ENCODE measurements at places on chromosomes 5 and 9. TPM values are rescaled to one million over a fixed set of nuclear protein-coding genes. Genes with fewer than 3 reads are reported as not detected.

The DND1 gene
- total RNA-seq, result 0.28 TPM

The PLAC8L1 gene
- 1.3 TPM for total RNA-seq

The RNF208 gene
- not detected for total RNA-seq

The CCDC152 gene
- 0.76 TPM for total RNA-seq

DNA sequence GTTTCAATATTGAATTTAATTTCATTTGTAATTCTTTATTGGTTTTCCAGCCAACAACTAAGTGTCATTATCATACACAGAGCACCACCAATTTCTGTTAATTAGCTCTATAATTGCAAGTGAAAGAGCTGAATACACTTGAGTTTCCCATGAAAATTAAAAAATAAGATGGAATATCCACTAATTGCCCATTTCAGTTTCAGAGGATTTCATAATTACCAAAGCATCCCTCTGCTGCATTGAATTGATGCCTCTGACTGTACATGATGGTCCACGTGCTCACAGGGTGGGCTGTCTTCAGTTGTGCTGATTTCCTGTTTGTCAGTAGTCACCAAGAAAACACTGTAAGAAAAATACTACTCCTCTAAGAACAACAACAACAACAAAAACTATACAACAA lies 163.8 kb downstream of the CHSY3 start:
- no peaks in the 10 kb centered on the region for H3K27me3 ChIP-seq
- H3K4me1 ChIP-seq, result no peaks in the 10 kb centered on the region
- H3K36me3 ChIP-seq, result no peaks in the 10 kb centered on the region
- no peak overlapping the region for H3K4me3 ChIP-seq

- no peak for DNase-seq
- H3K36me3 ChIP-seq, result no peaks in the 10 kb centered on the region
- H3K27ac ChIP-seq, result no peak overlapping the region
- no peaks in the 10 kb centered on the region for H3K4me1 ChIP-seq
- H3K27me3 ChIP-seq, result no peaks in the 10 kb centered on the region
These were observed 32.6 kb upstream of the PLAC8L1 start for GRCh38 chr5:146137967-146138403.

DNA sequence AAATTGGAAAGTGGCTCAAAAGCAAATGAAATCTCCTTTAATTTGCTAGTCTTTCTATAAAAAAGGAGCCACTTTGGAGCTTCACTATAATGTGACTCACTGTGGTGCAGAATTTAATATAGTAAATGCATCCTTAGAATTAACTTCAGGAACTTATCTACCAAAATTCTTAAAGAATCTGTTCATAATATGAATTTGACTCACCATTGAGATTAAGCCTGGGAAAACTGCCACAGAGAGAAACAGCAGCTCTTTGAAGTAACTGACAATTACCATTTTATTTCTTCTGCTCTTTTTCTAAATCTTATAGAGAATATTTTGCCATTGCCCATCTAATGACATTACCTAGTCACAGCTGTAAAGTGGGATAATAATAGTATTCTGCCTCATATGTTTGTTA lies 211.9 kb upstream of the CDH6 start:
- H3K27ac ChIP-seq, result no peak overlapping the region
- no peak for DNase-seq
- no peaks in the 10 kb centered on the region for H3K36me3 ChIP-seq
- no peaks in the 10 kb centered on the region for H3K4me1 ChIP-seq
- H3K27me3 ChIP-seq, result no peaks in the 10 kb centered on the region

- DNase-seq, result no peak
- H3K4me3 ChIP-seq, result no peak overlapping the region
- no peaks in the 10 kb centered on the region for H3K36me3 ChIP-seq
- no peaks in the 10 kb centered on the region for H3K4me1 ChIP-seq
- no peak overlapping the region for H3K27ac ChIP-seq
These were observed 139.4 kb upstream of the SLC12A2 start for GRCh38 chr5:127944125-127944524.

- DNase-seq, result no peak
- H3K36me3 ChIP-seq, result no peaks in the 10 kb centered on the region
- H3K27me3 ChIP-seq, result no peaks in the 10 kb centered on the region
- H3K4me1 ChIP-seq, result peaks cover 40% of the 10 kb centered on the region
- no peak overlapping the region for H3K4me3 ChIP-seq
- peak overlapping the region; percentile 96 for H3K27ac ChIP-seq
These were observed 21.7 kb downstream of the CXXC5 start for GRCh38 chr5:139669662-139670368.

- H3K36me3 ChIP-seq, result no peaks in the 10 kb centered on the region
- H3K27ac ChIP-seq, result no peak overlapping the region
- no peak for DNase-seq
- no peaks in the 10 kb centered on the region for H3K27me3 ChIP-seq
- H3K4me1 ChIP-seq, result no peaks in the 10 kb centered on the region
- no peak overlapping the region for H3K4me3 ChIP-seq
These were observed 81.1 kb downstream of the PTPN3 start for GRCh38 chr9:109417054-109417453.

- H3K27ac ChIP-seq, result no peak overlapping the region
- H3K4me1 ChIP-seq, result no peaks in the 10 kb centered on the region
- H3K36me3 ChIP-seq, result no peaks in the 10 kb centered on the region
- DNase-seq, result no peak
- H3K4me3 ChIP-seq, result no peak overlapping the region
These were observed 138.4 kb upstream of the ALDH1B1 start for GRCh38 chr9:38254151-38254550.

GRCh38 chr5:17089690-17090089 lies 127.7 kb upstream of the BASP1 start:
- H3K27ac ChIP-seq, result no peak overlapping the region
- H3K4me1 ChIP-seq, result no peaks in the 10 kb centered on the region
- DNase-seq, result no peak
- H3K4me3 ChIP-seq, result no peak overlapping the region

Measured in uterus (tissue), 4 donors.